ENCODE measurements at places on chromosomes 16 and 17.

- peak; percentile 68 for DNase-seq
These were observed 7.7 kb upstream of the HOXB2 start for GRCh38 chr17:48552466-48553189.

DNA sequence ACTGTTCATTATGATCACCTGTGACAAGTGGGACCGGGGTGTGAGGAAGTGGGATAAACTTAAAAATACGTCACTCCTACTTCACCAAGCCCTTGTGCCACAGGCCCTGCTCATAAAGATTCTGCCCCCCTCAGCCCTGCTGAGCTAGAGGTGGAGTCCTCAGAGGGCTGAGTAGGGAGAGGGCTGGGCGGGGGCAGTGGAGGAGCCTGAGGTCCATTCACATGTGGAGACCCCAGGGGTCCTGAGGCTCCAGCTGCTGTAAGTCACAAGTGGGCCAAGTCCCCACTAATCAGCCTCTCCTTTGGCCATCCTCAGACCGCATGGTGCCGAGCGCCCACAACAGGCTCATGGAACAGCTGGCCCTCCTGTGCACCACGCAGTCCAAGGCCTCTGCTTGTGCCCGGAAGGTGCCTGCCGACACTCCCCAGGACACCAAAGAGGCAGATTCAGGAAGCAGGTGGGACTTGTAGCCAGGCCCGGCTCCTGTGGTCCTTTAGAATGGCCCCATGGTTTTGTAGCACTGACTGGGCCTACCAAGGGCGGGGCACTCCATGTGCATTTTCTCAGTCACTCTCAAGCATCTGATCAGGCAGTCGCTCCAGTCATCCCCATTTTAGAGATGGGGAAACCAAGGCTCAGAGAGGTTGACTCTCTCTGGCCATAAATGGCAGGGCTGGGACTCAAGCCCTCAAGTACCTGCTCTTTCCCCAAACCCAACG lies 10.4 kb downstream of the DNAAF8 start:
- no peak for DNase-seq

GRCh38 chr17:37558299-37558698 lies 50.9 kb downstream of the SYNRG start:
- DNase-seq: no peak

DNA sequence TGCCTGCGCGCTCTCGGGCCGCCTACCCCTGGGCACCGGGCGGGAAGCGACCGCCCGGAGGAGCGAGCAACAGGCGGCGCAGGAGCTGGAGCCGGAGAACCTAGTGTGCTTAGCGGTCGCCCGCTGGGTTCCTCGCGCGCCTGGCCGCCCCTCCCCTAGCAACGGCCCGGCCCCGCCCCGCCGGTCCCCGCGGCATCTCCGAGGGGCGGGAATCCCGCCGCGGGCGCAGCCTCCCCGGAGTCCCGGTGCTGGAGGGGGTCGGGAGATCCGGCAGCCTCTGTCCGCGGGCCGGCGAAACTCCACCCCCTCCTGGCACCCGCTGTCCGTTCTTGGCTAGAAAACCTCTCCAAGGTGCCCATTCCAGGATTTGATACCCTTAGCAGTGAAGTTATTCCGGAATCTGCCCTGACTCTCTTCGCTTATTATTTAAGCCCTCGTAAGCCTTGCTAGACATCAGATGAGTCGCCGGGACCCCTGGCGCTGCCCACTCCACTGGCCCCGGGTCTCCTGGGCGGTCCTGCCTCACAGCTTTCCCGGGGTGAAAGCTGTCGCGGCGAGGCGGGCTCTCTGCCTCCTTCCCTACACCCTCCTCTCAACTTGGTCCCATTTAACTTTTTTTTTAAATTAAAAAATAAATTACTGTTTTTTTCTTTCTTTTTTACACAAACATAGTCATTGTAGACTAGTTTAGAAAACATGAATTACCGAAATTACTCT lies at the start of gene RPRML:
Gene RPRML (minus strand): TSS at position 107 of the 717 bp plus-strand sequence. CDS start 246 bp downstream, outside the sequence.
- DNase-seq: peak; percentile 15

DNA sequence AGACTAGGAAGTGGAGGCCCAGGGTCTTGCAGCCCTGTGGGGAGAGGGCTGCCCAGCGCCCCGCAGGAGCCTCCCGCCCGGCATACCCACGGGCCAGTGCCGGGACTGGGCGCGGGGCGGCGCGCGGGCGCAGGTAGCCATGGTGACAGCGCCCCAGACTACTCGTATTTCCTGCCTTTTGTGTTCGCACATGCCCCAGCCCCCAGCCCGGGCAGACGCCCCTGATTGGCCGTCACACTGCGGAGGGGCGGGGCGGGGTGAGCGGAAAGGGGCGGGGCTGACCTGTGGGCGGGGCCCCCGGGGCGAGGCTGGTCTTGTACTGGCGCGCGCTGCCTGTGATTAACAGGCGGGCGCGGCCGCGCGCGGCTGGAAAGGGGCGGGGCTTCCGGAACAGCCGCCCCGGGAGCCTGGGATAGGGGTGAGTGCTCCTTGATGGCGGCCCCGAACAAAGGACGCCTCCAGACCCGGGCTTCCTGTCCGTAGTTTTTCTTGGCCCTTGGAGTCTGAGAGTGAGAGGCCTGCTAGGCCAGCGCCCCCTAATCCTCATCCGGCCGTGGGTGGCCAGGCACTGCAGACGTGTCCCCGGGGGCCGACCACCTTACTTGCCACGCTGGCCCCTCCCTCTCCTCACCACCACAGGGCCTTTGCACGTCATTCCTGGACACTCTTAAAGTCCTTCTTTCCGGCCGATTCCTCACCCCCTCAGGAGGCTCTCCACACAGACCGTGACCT lies 71.0 kb downstream of the RAI1 start:
- peak; percentile 96 for DNase-seq

GRCh38 chr16:87076950-87077749 lies 240.0 kb downstream of the C16orf95 start:
- DNase-seq: peak; percentile 63

DNA sequence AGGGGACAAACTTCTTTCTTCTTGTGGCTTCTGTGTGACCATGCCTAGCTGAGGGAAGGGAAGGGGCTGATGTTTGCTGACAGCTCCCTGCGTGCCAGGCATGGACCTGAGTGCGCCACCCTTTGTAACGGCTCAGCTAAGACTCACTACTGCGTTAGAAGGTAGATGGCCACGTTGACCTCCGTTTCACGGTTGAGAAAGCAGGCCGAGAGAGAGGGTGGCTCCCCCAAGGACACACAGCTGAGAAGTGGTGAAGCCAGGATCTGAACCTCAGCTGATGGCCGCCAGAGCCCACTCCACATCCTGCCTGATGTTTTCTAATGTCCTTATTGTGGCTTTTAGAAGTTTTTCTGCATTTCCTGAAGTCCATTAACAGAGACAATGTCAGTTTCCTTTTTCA lies 45.1 kb downstream of the RGS9 start:
- no peak for DNase-seq

Data from kidney tubule cell (primary cell).